ENCODE measurements at places on chromosomes 12 and 14.

DNA sequence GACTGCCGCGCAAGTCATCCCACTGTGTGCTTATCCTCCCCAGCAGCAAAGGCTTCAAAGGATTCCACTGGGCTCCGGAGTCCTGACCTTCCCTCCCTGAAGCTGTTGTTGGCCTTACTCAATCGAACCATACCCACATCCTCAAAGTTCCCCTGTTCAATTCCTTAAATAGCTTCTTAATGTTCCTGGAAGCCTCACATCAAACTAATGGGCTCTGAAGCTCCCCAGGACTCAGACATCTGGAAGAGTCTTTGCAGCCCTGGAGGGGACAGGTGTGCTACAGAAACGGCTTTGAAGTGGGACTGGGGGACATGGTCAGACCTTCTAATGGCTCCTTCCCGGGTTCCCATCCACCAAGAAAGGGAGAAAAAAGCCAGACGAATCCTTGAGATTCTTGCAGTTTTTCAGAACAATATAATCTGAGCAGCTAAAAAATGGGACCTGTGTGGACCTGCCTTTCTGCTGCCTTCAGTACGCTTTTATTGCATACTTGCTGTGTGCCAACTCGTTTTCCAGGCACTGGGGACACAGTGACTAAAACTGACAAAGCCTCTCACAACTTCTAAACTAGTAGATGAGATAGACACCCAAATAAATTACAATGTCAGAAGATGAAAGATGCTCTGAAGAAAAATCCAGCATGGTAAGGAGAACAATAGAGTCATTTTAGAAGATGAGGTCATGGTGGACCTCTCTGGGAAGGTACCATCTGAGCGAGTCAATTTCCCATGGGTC, 204.5 kb downstream of the MON2 start:
- DNase-seq, result no peak

- no peak for DNase-seq
Measured at GRCh38 chr12:45742590-45742989, 13.1 kb downstream of the ARID2 start.

DNA sequence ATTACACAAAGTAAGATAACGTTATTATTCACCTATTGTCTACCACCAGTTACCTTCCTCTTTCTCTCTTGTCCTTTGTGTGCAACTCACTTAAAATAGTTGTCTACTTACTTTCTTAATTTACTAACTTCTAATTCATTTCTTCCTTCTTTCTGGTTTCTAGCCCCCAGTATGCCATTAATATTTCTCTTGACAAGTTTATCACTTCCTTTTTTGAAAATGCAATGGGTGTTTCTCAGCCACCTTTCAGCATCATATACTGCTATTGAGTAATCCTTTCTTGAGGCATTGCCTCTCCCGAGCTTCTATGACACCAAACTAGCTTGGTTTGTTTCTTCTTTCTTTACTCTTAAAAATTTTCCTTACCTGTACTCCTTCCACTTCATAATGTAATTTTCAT, 633.6 kb downstream of the TMTC2 start:
- no peak for DNase-seq

- no peak for DNase-seq
Measured at GRCh38 chr14:33057585-33057984, 118.9 kb downstream of the NPAS3 start.

DNA sequence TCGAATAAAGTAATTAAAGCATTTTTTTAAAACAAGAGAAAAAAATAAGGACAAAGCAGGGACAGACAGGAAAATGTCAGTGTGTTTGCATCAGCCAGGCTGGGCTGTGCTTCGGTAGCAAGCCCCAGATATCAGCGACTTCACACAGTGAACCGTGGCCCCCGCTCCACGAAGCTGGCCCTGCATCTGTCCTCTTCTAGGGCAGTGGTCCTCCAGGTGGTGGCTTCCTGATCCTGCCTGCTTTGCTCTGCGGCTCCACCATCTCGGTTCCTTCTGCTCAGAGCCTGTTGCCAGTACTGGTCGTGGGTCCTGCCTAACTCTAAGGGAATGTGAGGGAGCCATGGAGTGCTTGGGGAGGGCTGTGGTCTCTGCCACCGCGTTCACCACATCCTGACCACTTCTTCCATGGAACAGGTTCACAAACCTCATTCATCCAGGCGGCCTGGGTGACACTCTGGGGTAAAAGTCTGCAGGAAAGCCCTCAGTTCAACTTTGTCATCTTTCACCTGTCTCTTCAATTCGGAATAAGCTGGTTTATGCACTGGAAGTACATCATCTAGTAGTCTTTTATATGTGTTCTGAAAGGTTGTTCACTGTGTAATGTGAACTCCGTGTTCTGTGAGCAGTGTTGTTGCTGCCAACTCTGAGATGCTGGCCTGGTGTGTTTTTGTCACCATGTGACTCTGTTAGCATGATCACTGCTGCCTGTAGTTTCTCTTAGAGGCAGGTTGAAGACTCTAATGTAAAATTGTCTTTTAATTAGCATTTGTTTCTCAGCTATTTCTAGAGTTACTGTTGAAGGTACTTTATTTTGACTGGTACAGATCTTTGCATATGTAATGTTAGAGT, 47.9 kb downstream of the ANKRD9 start:
- DNase-seq, result no peak

GRCh38 chr14:54440037-54440436, 1.1 kb downstream of the CNIH1 start:
- no peak for DNase-seq

DNA sequence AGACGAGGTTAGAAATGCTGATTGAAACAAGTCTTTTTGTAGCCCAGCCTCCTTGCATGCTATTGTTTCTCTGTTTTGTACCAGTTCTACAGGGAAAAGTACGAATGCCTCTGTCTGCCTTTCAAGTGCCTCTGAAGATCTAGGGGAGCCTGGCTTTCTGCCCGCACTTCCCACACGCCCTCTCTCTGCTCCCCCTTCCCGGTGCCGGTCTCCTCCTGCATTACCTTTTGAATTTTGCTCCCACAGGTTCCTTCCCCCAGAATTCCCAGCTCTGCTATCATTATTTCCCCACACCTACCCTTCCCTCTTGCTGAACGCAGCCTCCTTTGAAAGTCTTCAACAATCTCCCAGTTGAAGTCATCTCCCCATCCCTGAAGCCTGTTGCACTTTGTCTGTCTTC, 689.7 kb downstream of the BCL11B start:
- no peak for DNase-seq

- DNase-seq, result no peak
Measured at GRCh38 chr14:101078892-101079221, 175.3 kb upstream of the RTL1 start.

- DNase-seq, result no peak
Measured at GRCh38 chr14:80315681-80316080, 104.4 kb upstream of the DIO2 start.

GRCh38 chr14:35934499-35934898, 108.4 kb downstream of the BRMS1L start:
- DNase-seq, result no peak

- no peak for DNase-seq
Measured at GRCh38 chr14:81147140-81147897, 73.4 kb downstream of the GTF2A1 start.

DNA sequence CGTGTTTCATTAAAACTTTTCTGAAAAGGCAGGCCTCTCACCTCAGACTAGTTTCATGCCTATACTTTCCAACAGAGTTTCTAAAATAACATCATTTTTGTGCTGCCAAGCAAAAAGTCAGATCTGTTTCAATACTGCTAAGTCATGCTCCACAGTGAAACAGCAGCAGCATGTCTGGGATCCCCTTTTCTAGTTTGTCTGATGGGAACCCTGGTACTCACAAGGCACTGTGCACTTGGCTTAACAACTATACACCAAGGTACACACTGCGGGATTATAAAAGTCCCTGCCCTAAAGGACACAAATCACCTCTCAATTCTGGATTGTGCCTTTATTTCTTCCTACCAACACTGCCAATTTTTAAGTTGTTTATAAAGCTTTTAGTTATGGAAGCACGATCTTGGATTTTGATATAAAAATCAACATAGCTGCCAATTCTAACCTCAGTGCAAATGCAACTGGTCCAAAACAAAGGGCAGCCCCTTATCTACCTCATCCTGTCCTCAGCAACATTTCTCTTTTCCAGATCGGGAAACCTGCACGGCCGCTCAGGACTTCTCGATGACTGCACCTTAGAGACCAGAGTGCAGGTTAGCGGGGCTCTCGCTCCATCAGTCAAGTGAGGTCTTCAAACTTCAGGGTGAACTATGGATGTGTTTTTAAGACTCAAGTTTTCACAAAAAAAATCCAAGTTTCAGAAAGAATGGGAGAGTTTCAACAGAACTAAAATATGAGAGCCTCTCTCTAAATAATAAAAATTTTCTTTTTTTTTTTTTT, 1.7 kb upstream of the EIF5 start:
- DNase-seq, result no peak

- DNase-seq, result no peak
Measured at GRCh38 chr14:94612174-94612573, at the start of gene SERPINA3. TSS of gene SERPINA3 (plus strand) at chr14:94612391. CDS start at chr14:94614442, 2,051 bp downstream.

GRCh38 chr12:108572166-108572790, 9.9 kb downstream of the ISCU start:
- DNase-seq, result no peak

DNA sequence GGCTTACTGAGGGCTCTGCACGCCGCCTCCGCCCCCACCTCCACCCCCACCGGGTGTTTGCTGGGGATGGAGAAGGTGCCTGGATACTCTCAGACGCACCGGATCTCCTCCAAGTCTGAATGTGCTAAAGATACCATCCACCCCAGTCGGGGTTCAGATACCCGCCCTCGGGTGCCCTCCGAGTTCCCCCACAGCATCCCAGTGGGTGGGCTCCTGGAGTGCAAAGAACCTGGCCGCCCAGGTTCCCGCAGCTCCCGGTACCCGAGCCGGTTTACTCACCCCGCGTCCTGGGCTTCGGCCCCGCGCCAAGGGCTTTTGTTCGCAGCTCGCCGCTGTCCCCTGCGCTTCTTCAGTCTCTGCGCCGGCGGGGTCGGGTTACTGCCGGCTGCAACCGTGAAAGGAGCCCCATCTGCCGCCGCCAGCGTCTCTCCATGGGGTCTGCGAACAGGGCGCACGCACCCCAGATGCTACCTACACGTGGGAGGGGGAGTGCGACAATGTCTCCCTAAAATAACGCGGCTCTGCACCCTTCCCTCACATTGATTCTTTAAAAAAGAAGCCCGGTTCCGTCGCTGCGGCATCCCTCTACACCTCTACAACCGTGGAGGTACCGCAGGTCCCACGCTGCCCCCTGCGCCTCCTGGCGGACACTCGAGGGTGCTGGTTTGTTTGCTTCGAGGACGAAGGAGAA, at the start of gene CCDC177:
Gene CCDC177, minus strand, starts transcription at position 609 of the 691 bp plus-strand sequence. CDS start 1,249 bp downstream, outside the sequence.
- peak; percentile 51 for DNase-seq

- no peak for DNase-seq
Measured at GRCh38 chr12:50625029-50625925, 120.5 kb downstream of the DIP2B start.

DNA sequence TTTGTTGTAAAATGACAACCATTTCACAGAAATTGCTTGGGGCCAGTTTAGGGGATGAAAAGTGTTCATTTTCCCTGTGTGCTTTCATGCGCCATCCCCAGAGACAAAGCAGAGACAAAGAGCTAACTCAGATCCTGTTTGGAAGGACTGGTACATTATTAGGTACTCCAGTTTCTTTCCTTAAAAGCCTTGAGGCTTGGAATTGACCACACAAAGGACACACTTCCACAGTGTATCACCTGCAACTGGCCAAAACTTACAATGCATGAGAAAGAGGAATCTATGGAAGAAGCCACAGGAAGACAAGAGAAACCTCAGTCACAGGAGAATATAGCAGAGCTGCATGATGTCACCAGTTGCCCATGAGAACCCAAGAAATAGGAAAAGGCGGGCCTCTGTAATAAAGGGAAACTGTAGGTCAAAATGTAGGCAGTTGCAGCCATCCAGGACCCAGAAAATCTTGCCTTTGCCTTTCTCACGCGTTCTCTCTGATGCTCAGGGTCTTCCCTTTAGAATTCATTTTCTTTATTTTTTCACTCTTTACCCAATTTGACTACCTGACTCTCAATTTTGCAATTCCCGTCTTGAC, 339.0 kb downstream of the RMST start:
- DNase-seq, result no peak

DNA sequence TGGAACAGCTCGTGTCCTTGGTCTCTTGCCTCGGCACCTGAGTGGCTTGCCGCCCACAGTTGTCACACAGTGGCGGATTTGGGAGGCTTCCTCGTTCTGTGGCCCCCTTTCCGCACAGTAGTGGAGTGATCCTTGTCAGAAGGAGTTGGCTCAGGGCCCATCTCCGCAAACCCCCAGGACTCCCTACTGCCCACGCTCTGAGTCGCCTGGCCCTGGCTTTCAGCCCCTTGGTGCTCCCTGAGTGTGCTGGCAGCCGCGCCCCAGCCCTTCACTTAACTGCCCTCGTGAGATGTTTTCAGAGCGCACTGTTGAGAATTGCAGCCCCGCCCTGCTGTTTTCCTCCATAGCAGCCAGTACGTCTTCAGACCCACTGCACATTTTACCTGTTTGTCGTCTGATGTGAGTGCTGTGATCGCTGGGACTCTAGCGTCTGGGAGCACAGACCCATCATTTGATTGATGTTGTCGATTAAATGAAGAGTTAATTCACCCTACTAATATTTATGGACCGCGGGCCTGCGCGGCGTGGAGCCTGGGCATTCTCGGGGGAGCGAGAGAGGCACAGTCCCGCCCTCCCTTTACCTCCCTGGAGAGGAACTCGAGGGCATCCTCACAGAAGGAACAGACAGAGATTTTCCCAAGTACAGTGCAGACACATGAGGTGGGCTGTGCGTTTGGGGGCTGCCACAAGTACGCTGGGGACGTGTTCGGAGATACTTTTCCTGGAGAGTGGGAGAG, 91.8 kb downstream of the DDX51 start:
- no peak for DNase-seq

DNA sequence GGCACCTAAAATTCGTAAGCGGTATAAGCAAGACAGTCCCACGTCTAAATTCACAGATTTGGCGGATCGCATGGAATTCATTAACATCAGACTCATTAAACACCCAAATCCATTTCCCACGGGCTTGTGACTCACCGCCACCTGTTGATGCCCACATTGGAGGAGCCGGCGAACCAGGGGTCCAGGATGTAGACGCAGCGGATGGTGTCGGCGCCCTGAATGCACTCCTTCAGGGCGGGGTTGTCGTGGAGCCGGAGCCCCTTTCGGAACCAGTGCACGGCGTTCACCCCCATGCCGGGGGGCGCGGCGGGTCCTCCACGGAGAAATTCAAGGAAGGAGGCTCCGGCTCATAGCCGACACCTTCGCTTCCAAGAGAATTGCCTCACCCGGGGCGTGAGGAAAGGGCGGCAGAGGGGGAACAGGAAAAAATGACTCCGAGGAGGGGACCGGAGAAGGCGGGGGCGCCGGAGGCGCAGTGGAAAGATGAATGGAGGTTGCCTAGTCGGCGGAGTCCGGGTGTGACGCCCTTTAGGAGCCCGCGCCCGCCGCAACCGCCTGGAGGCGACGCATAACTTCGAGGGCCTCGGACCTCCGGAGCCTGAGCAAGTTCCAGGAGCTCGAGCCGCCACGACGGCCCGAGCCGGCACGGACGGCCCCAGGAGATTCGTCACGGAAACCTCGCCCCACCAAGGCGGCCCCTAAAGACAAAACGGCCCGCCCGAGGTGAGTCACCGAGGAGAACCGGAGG, 506 bp downstream of the CRY1 start:
- peak; percentile 72 for DNase-seq

GRCh38 chr12:19837543-19837942, 398.3 kb downstream of the AEBP2 start:
- DNase-seq, result no peak
